Common myeloid progenitor, CD34-positive (primary cell): ENCODE measurements at places on chromosomes 16 and 17.

DNA sequence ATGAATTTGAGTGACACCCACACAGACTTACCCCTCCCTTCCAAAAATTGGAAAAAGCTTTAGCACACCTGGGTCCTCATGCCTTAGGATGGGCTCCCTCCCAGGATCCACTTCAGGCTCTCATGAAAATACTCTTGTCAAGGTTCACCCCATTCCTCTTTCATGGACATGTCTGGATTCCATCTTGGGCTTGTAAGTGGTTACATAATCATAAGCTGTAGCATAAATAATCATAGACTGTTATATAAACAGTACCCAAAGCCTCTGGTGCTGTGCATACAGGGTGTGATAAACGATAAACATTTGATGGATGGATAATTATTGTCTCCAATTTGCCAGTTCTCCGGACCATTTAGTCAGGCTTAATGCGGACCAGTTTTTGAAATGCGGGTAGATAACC lies 53.7 kb upstream of the TEKT3 start:
- no peak for DNase-seq

DNA sequence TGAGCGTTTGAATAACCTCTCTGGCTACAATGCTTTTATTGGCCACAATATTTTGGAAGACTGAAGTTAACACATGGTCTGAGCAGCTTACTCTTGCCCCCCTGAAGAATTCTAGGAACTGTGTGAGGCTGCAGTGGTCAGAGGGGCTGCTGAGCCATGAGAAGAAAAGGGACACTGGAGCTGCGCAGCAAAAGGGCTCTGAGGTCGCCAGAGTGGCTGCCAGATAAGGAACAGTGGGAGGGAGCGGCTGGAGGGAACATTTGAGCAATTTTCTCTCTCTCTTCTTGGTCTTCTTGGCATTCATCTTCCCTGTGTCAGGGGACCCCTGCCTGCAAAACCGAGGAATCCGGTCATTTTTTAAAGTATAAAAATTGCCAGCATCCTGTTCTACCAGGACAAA lies 66.1 kb downstream of the CPPED1 start:
- DNase-seq = no peak

DNA sequence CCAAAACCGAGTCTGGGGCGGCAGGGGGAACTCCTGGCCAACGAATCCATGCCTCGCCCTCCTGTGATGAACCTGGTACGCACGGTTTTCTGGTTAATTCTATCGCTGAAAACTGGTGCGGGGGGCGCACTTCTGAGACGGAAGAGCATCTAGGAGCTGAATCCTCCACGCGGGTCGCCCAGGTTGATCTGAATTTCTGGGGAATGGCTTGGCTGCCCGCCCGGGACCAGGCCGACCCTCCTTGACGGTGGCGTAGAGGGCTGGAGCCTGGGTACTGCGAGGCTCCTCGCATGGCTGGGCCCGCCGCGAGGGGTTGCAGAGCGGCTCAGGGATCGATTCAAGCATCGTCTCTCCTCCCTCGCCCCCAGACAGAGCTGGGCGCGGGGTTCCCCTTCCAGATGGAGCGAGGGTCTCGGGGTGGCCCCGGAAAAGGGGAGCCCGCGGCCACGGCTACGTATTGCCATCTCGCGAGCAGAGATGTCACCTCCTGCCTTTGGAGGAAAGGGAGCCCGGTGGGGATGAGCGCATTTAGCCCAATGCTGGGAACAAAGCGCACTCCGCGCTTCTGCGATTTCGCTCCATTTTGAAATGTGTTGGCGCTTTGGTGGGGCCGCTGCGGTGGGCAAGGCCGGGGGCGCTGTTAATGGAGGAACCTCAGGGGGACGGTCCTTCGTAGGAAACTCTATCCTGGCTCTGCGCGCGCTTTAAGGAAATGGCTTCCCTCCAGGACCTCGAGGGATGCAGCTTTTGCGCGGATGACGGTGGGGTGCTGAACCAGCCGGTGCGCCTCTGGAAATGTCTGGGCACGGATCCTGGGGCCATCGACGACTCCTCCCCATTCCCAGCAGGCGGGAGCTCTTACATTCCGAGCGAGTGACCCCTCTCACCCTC lies 2.7 kb downstream of the MAPT start:
- peak; percentile 31 for DNase-seq

DNA sequence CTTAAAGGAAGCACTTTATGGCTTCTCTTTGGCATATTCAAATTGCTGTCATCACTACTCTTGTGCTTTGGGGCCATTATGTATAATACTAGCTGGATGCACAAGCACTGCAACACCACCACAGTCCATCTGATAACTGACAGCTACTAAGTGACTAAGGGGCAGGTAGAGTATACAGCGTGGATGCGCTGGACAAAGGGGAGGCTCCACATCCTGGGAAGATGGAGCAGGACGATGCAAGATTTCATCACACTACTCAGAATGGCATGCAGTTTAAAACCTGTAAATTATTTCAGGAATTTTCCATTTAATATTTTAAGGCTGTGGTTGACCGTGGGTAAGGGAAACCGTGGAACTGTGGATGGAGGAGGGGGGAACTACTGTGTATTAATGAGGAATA lies 25.0 kb downstream of the MPRIP start:
- no peak for DNase-seq

DNA sequence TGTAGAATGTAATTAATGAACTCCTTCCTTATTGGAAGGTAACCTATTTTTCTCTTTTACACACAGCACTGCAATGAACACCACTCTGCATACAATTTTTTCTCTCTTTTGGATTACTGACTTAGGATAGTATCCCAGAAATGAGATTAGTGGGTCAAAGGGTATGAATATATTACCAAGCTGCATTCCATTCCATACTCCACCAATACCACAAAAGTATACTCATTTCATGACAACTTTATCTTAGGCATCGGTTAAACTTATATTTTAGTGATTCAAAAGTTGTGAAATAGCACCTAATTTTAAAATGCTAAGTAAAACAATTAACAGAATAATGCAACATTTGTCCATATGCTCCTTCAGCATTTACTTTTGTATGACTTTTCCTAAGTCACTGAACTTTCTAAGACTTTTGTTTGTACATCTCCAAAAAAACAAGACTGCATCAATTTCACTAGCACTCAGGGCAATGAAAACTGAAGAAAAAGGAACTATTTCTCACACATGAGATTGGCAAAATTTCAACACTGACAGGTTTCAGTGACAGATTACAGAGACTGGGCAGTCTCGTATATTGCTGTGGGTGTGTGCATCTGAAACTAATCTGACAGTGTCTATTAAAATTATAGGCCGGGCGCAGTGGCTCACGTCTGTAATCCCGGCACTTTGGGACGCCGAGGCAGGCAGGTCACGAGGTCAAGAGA lies 32.1 kb downstream of the HELZ start:
- peak; percentile 75 for DNase-seq

DNA sequence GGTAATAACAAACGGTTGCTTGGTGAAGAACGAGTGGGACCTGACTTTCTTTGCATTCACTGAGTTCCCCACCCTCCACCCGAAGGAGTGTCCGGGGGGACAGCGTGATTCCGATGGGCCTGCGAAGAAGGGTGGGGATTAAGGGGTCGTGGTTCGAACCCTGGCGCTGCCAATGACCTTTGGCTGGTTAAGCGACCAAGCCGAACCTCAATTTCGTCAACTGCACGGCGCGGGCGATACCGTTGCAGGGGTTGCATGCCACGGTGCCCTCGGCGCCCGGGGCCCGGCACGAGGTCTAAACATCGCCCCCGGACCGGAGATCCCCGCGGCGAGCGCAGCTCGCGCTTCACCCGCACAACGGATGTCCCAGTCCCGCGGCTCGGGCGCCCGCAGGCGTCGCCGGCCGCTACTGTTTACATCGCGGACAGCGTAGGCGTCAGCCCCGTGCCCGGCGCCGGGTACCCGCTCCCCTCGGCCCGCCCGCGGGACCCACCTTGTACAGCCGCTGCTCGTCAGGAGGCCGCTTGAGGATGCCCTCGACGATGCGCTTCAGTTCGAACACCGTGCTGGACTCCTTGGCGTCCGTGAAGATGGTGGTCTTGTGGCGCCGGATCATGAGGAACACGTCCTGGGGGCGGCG lies 460 bp downstream of the ELOB start:
- DNase-seq = no peak

DNA sequence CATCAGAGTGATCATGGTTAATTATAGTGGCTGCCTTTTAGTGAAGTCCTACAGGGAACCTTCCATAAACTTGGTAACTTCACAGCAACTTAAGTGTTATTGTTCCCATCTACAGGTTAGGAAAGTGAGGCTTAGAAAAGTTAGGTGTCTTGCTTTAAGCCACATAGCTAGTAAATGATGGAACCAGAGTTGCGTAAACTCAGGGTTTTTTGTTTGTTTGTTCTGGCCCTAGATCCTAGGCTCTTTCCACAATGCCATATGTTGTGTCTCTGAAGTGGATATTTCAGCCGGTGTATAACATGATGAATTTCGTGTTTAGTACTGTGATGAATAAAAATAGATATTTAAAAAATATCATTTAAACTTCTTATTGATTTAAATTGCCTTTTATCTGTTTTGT lies 27.6 kb downstream of the DNAH9 start:
- DNase-seq = no peak

GRCh38 chr17:72566671-72567484 lies 446.1 kb downstream of the SOX9 start:
- peak; percentile 51 for DNase-seq
